ENCODE measurements at places on chromosomes 16 and 17.

GRCh38 chr17:1162116-1162855 is 17.5 kb downstream of the ABR start:
- DNase-seq, result no peak

DNA sequence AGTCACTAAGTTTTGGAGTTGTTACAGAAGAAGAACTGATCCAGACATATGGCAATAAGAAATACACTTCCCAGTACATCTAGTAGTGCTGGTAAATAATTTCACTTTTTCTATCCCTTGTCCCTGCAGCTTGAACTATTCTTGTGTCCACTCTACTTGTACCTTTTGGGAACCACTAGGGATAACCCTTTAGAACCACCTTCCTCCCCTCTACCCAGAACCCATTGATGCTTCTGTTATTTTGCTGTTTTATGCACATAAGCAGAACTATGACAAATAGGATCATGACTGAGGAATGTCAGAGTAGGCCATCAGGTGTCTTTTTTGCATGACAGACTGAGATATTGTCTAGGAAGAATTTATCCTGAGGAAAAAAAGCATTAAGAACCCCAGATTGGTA is 125.1 kb downstream of the BRIP1 start:
- no peak for DNase-seq

DNA sequence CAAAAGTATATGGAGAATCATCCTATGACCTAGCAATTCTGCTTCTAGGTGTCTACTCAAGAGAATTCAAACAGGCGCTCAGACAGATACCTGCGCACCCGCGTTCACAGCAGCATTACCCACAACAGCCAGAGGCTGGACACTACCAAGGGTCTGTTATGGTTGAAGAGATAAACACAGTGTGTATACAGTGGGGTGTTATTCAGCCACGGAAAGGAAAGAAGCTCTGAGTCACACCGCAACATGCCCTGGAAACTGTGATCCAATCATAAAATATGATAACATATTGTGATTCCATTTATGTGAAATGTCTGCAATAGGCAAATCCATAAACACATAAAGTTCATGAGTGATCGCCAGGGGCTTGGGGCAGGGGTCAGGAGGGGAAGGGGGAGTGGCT is 18.0 kb upstream of the JPH3 start:
- no peak for DNase-seq

- DNase-seq, result no peak
Observed at GRCh38 chr16:30896261-30896888, at the start of gene CTF1. Gene CTF1 (plus strand): TSS chr16:30896614. CDS start chr16:30896644, 30 bp downstream.

- no peak for DNase-seq
Observed at GRCh38 chr17:46082257-46082656, 83.2 kb downstream of the STH start.

- no peak for DNase-seq
Observed at GRCh38 chr16:79092846-79093245, 507.7 kb downstream of the MAF start.

GRCh38 chr17:66149562-66149961 is 42.4 kb downstream of the CEP112 start:
- DNase-seq, result no peak

GRCh38 chr16:14249291-14250032 is 178.3 kb downstream of the MRTFB start:
- DNase-seq, result peak; percentile 56

Data from CD4-positive, alpha-beta T cell treated with Interleukin-2 at 100 ng/mL for 4 hours (primary cell).